CD4-positive, alpha-beta T cell treated with Interleukin-1 beta for 1 hour (primary cell): ENCODE measurements at places on chromosomes 4 and X.

DNA sequence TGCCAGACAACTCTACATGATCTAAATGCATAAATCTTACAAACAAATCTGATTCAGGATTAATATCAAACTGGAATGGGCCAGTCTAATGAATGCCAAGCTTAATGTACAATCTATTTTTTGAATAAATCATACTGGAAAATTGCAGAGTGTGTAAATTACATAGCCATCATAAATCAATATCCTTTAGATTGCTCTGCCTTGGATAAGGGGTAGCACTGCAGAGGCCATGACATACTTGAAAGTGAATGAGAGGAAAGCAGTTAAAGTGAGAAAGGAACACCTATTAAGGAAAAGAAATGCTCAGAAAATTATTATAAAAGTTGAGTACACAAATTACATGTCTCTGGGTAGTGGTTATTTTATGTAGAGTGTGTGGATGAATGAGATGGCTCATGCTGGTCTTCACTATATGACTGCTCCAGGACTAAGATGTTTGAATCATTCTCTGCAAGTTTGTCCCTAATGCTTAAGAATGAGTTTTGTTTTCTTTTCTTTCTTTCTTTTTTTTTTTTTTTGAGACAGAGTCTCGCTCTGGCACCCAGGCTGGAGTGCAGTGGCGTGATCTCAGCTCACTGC lies 100.2 kb downstream of the ADGRL3 start:
- DNase-seq: no peak

DNA sequence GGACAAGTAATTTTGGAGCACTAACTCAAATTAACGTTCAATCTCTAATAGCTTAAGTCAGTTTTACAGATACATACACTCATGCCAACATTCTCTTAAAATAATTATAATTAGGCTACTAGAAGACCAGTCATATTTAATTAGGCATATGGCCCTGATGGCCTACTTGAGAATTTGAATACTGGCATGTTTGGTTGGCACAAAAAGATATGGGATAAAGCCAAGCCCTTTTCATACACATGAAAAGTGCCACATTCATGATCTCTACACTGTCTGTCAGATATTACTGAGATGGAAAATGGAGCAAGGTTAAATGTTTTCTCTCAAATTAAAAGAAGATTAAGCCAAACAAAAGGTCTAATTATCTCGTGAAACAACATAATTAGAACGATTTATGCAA lies 1091.0 kb downstream of the C4orf33 start:
- no peak for DNase-seq

DNA sequence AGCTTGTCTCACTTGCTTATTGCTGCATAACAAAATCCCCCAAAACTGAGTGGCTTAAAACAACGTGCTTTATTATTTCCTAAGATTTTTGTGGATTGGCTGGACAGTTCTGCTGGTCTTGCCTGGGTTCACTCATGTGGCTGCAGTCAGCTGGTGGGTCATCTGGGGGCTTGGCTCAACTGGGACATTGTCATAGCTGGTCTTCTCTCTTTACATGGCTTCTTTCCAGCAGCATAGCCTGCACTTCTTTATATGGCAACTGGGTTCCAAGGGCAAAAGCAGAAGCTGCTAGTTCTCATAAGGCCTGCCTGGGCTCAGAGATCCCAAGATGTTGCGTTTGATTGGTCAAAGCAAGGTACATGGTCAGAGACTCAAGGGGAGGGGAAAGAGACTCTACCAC lies 33.7 kb upstream of the STAG2 start:
- DNase-seq: no peak

- no peak for DNase-seq
These were observed 54.2 kb downstream of the PLAC1 start for GRCh38 chrX:134603806-134604700.

GRCh38 chrX:155031657-155032056 lies 5.0 kb downstream of the FUNDC2 start:
- DNase-seq: no peak
